T-helper 9 cell (primary cell): ENCODE measurements at places on chromosomes 4 and X.
A peak's percentile ranks its signal among the peaks of the same experiment; 100 is the strongest.

DNA sequence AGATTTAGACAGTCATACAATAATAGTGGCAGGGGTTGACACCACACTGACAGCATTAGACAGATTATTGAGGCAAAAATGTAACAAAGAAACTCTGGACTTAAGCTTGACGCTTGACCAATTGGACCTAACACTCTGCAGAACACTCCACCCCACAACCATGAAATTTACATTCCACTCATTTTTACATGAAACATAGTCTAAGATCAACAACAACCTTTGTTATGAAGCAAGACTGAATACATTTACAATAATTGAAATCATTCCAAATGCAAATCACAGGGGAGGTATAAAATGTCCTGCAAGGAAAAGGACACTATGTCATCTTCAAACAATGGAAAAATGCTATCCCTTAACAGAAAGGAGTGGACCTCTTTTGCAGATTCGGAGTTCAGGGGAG, 4.9 kb upstream of the UGT2B10 start:
- DNase-seq, result no peak

GRCh38 chr4:89137695-89138094, 26.4 kb downstream of the TIGD2 start:
- no peak for DNase-seq

GRCh38 chr4:37665333-37666320, 20.5 kb downstream of the RELL1 start:
- DNase-seq, result no peak

- no peak for DNase-seq
These were observed 42.9 kb downstream of the ALPK1 start for GRCh38 chr4:112340023-112340422.

GRCh38 chr4:138405466-138405891, 163.3 kb upstream of the SLC7A11 start:
- DNase-seq, result no peak

DNA sequence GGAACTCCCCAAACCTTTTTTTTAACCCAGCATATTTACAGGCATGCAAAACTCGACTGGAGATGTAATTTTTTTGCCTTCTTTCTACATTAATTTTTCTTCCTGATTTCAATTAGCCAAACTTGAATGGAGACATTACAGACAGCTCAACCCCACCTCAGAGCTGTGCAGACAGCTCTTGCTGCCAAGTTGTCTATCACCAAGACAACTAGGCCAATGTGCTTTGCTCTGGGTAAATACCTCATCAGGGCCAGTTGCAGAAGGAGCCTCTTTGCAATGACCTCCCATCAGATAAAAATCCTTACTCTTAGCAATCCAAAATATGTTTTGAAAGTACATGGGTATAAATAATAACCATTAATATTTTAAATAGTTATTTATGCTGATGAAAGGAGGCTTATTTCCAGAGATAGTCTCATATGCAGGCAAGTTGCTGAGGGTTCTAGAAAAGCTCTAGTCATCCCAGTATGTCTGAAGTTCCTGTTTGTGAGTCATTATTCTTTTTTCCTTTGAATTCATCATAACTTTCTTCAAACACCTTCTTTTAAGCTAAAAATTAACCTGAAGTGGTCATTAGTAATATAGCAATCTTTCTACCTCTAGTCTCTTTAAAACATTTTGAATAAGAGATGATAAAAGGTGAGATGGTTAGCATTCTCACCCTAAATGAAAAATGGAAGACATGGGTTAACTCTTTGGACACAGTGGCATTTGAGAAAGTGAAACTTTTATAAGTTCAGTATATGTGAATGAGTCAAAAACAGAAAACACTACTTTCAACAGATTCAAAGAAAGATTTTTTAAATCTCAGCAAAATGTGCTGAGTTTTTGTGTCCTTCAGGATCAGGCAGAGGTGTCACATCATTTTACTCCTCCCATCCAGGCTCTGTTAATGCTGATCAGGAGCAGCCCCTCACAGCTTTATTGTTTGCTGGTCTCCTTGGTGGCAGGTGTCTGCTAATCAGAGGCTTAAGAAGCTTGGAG, 475.5 kb upstream of the FGF16 start:
- DNase-seq, result no peak

- no peak for DNase-seq
These were observed 33.4 kb upstream of the RBM47 start for GRCh38 chr4:40662962-40663604.

- DNase-seq, result no peak
These were observed 309.6 kb upstream of the DDX53 start for GRCh38 chrX:22690116-22690515.

GRCh38 chr4:176631611-176632010, 161.1 kb downstream of the VEGFC start:
- DNase-seq, result no peak

DNA sequence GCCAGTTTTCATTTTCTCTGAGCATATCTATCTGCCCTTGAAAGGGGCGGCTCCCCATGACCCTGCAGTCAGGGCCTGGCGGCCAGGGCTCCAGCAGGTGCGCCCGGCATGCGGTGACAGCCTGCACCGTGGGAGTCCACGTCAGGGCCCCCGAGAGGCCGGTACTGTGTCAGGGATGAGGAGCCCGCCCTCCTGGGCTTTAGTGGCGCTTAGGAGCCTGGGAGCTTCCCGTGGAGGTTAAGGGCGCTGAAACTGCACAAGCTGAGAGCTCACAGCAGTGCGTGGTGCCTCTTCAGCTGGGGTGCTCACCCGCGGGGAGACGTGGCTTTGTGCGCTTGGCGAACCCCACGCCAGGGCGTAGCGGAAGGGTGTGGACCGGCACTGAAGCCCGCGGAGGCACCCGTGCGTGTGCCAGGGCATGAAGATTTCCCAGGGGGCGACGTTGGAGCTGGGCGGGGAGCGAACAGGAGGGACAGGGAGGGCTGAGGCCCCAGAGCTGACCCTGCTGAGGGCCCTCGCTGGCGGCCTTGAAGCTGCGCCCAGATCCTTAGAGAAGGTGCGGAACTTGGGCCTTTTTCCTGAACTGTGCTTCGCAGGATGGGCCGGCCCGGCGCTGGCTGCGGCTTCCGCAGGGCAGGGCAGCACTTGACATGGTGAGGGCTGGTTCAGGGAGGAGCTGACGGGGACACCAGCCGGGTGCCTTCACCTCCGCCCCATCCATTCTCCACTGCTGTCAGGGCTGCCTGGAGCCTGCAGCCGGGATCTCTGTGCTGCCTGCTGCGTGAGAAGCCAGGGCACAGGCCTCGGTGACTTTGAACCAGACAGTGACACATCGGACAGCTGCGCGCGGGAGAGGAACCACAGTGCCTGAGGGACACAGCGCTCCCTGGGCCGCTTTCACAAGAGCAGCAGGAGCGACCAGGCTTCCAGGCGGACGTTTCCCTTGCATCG, 32.9 kb downstream of the HTT-AS start:
- DNase-seq, result peak; percentile 9

DNA sequence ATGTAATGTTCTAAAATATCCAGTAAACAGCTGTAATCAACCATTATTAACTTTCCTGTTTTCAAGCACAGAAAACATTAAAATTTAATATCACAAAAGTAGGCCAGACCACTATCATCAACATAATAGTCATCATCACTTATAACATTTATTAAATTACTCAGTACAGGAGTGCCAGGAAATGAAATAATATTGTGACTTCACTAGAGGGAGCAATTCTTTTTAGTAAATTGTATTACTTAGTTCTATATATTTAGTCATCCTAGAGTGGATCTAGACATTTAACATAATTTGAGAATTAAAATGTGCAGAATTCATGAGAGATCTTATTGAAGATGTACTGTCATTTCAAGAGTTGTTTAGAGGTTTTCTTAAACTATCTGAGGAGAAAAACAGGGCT, 33.6 kb downstream of the PITX2 start:
- DNase-seq, result no peak

- no peak for DNase-seq
These were observed 6.4 kb downstream of the ARX start for GRCh38 chrX:25009407-25009806.

GRCh38 chr4:67787311-67787710, 33.1 kb upstream of the GNRHR start:
- no peak for DNase-seq

GRCh38 chr4:3010998-3011397, 47.6 kb downstream of the GRK4 start:
- DNase-seq, result no peak

- DNase-seq, result no peak
These were observed 304.7 kb upstream of the DIAPH2 start for GRCh38 chrX:96379951-96380350.
